ENCODE measurements at places on chromosomes 1 and 21.

DNA sequence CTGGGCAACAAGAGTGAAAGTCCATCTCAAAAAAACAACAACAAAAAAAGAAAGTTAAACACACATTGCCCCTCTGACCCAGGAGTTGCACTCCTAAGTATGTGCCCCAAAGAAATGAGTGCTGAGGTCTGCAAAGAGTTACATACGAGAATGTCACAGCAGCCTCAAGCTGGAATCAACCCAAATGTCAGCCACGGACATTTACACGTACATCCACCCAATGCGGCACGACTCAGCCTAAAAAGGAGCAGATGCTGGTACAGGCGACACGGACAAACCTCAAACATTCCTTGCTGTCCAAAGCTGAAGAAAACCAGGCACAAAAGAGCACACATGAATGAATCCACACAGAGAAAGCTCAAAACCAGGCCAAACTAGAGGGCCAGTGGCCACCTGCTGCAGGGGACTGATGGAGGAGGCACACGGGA, 46.8 kb upstream of the ECE1 start:
- DNase-seq: no peak
- no peaks in the 10 kb centered on the region for H3K36me3 ChIP-seq
- peak overlapping the region; percentile 89 for H3K27ac ChIP-seq
- no peaks in the 10 kb centered on the region for H3K27me3 ChIP-seq
- H3K4me3 ChIP-seq: no peak overlapping the region
- H3K4me1 ChIP-seq: peaks cover 98% of the 10 kb centered on the region

GRCh38 chr1:22437573-22437972, 14.1 kb upstream of the ZBTB40 start:
- no peaks in the 10 kb centered on the region for H3K36me3 ChIP-seq
- no peak for DNase-seq
- no peaks in the 10 kb centered on the region for H3K4me1 ChIP-seq

- H3K4me1 ChIP-seq: peaks cover 4% of the 10 kb centered on the region
- DNase-seq: no peak
- H3K27ac ChIP-seq: no peak overlapping the region
- no peaks in the 10 kb centered on the region for H3K27me3 ChIP-seq
Observed at GRCh38 chr1:110012100-110012780, 22.2 kb upstream of the STRIP1 start.

GRCh38 chr21:41018431-41018830, 149.5 kb upstream of the BACE2 start:
- no peak for DNase-seq
- H3K36me3 ChIP-seq: no peaks in the 10 kb centered on the region
- H3K27me3 ChIP-seq: no peaks in the 10 kb centered on the region
- no peak overlapping the region for H3K4me3 ChIP-seq
- H3K27ac ChIP-seq: no peak overlapping the region

- no peak overlapping the region for H3K4me3 ChIP-seq
- no peaks in the 10 kb centered on the region for H3K4me1 ChIP-seq
- DNase-seq: no peak
Observed at GRCh38 chr1:241317676-241318075, 39.3 kb downstream of the RGS7 start.

Measured in vagina (tissue), 2 donors.